ENCODE measurements at places on chromosomes 5 and 9.

GRCh38 chr9:130182381-130182909, 10.2 kb downstream of the NCS1 start:
- no peak for DNase-seq

GRCh38 chr5:132227235-132227484, 493 bp downstream of the P4HA2 start:
- DNase-seq, result no peak

- DNase-seq, result no peak
Observed at GRCh38 chr9:73104342-73104741, 47.3 kb upstream of the ANXA1 start.

DNA sequence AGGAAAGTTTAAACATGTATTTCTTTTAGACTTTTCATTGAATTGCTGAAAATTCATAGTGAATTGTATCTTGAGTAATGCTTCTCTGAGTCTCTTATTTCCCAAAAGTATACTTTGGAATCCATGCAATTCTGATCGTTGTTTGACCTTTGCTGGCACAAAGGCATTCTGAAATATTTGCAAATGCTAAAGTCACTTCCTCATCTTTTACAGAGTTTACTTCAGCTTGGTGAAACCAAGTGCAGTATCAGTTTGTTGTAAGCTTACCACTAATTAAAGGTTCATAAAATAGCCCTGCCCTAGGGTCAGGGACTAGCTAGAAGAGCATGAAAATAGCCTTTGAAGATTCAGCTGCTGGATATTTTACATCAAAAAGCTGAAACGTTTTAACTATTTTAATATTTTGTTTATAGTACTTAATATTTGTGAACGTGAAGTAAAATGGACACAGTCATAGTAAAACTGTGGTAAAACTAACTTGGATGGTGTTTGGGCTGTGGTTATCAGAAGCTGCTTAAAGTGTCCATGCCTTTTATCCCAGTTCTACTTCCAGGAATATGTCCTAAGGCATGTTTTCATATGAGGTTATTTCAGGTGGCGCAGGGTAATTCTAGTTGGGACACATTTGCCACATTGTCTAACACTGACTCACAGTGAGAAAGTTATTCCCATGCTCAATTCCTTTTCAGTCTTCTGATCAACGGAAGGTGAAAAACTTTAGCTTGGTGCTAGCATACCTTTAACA, 45.3 kb downstream of the SLC22A5 start:
- no peak for DNase-seq

- DNase-seq, result no peak
Observed at GRCh38 chr9:113219969-113220368, 1.1 kb downstream of the FKBP15 start.

DNA sequence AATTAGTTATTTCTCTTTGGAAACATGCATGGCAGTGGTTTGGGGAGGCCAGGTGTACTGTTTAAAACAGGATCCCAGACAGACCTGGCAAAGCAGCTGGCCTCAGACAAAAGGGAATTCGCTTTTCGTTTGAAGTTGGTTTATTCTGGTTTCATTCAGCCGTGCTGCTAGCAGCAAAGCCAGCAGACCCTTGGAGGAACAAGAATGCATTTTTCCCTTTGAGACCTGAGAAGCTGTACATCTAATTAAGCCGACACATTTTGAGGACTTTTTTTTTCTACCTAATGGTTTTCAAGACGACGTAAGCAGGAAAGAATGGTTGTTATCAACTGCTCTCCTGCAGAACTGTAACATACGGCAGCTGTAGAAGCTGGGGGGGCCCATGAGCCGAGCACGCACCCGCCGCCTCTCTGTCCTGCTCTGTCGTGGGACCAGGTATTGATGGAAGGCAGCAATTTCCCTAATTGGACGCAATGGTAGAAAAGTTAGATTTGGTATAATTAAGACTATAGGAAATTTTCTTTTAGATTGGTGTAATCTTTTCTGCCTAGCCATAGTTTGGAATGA, 13.6 kb downstream of the PLEKHG4B start:
- no peak for DNase-seq

- no peak for DNase-seq
Observed at GRCh38 chr5:15808577-15808976, 308.6 kb downstream of the FBXL7 start.

DNA sequence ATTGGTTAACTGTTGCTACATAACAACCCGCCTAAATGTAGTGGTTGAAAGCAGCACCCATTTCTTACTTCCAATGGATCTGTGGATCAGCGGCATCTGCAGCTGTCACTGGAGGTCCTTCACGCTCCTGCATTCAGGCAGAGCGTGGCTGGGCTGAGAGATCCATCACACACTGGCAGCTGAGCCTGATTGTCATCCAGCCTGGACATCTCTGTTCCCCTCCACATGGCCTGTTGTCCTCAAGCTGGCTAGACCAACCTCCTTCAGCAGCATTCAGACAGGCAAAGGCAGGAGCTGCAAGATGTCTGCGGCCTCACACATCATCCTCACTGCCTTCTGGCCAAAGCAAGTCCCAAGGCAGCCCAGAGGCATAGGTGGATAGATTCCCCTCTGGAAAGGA, 36.9 kb downstream of the DYNC2I2 start:
- DNase-seq, result no peak

GRCh38 chr5:157862183-157862851, 3.4 kb upstream of the CLINT1 start:
- no peak for DNase-seq

DNA sequence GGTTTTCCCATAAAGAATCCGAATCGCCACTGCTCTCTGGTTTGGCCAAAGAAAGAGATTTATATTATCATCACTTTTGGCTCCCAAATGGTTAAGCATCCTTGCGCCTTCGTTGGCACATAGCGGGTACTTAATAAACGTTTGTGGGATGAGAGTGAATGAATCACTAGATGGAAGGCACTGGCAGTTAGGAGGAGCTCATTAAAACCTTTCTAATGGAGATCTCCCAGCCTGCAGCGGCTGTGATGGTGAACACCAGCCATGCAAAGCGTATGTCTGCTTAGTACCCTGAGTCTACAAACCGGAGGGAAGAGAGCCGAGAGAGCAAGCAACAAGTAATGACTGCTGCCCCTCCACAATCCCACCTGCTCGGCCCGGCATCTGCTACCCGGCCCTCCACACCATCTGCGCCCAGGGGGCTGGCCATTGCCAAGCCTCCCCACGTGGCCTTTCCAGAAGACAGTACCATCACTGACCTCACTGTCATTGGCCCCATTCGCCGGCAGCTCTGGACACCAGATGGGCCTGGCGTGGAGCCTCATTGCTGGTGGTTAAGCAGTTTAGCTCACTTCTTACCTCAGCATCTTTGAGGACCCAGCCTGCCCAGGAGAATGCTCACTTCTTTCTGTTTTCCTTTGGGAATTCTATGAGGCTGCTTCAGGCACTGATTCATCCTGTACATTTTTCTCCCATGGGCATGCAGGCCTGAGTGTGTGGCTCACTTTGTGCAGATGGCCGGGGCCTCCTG, 39.3 kb upstream of the ANKRD33B start:
- DNase-seq, result no peak

- no peak for DNase-seq
Observed at GRCh38 chr5:126182971-126183695, 240.1 kb upstream of the GRAMD2B start.

DNA sequence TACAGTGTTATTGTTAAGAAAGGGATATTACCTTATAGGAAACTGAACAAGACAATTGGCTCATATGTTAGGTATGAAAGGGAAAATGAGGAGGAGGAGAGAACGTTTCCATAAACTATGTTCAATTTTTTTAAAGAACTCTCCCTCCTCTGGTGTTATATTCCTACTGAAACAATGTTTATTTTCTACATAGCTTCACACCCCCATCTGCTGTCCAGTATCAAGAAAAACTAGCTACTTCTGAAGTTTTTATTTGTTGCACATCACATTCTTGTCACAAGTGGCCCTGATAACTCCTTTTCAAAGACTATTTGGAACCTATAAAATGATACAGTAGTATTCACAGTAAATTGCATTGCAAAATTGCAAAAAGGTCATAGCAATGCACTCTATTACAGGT, 223.4 kb upstream of the FAM174A start:
- DNase-seq, result no peak

- no peak for DNase-seq
Observed at GRCh38 chr5:172901788-172902496, 57.3 kb upstream of the RPL26L1 start.

- no peak for DNase-seq
Observed at GRCh38 chr5:1010181-1010510, 1.5 kb downstream of the NKD2 start.

- DNase-seq, result peak; percentile 20
Observed at GRCh38 chr9:89417832-89418473, 80.0 kb downstream of the SEMA4D start.

DNA sequence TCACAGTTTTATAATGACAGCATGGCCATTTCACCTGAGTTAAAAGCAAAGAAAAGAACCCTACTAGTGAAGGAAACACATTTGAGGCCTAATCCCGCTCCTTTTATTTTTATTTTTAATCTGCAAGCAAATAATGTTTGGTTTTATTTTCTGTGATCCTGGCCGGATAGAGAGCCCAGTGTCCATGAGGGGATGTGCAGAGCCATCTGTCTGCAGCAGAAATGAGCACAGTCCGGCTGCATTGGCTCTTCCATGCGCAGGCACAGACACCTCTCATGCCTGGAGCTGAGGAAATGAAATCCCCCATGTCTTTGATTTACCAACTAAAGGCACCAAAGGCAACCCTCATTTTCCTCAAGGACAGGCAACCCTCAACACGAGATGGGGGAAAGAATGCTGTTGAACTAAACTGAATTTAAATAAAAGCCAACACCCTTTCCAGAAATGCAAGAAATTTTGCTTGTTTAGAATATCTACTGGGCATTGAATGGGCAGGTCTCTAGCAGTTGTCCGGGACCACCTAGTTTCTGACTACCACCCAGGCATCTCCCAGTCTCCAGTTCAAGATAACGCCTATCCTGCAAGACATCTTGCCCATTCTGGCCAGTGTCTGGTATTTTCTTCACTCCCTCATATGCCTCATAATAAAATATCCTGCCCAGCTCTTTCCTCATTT, 47.9 kb upstream of the SEMA6A start:
- no peak for DNase-seq

DNA sequence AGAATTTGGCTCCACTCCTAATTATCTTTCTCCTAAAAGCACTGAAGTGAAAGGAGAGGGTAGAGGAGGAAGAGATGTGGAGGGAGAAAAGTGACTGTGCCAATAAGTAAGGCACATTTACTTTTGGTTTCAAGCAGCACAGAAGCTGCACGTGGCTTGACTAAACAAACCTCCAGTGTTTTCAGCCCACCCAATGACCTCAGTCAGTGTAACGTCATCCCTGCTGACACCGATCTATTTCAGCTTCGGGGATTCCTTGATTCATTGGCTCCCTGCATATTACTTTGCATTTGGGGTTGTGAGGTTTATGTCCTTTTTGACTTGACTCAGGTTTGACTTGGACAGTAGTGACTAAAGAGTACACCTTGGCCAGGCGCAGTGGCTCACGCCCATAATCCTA, 35.6 kb upstream of the NIM1K start:
- no peak for DNase-seq

- no peak for DNase-seq
Observed at GRCh38 chr9:113989017-113989713, 88.9 kb downstream of the AMBP start.

- peak; percentile 71 for DNase-seq
Observed at GRCh38 chr5:55146543-55147151, 13.3 kb upstream of the GPX8 start.

DNA sequence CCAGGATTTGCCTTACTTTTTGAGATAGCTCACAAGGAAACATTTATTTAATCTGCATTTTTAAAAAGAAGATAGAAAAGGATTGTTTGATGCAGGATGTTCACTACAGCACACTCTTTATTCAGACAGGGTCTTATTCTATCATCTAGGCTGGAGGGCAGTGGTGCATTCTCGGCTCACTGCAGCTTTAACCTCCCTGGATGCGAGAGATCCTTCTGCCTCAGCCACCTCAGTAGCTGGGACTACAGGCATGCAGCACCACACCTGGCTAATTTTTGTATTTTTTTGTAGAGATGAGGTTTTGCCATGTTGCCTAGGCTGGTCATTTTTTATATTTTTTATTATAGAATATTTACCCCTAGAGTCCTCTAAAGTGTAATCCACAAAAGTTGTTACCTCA, 221.4 kb downstream of the MCTP1 start:
- no peak for DNase-seq

- DNase-seq, result no peak
Observed at GRCh38 chr9:86141843-86142242, 42.5 kb upstream of the GOLM1 start.

DNA sequence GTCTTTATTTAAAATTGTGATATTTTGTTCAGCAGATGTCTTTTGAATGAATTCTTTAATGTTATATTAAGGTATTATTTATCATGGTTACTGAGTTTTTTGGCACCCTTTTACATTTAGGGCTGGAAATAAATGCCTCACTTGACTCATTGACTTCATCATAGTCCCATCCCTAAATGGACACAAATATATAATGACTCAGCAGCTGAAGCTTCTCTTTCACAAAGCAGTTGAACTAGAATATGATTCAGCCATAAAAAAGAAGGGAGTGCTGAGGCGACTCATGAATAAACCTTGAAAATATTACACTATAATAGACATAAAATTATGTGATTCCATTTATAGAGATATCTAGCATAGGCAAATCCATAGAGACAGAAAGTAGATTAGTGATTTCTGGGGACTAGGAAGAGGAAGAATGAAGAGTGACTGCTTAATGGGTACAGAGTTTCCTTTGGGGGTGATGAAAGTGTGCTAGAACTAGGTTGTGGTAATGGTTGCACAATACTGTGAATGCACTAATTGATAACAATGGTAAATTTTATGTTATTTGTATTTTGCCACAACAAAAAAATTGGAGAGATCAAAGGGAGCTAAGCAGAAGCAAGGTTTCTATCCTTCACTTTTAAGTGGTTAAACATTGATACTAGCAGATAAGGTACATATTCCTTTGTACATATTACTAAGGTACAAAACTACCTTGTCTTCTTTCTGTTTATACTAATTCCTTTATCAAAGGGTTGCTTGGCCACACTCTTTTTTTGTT, 449.6 kb downstream of the NTRK2 start:
- DNase-seq, result no peak

DNA sequence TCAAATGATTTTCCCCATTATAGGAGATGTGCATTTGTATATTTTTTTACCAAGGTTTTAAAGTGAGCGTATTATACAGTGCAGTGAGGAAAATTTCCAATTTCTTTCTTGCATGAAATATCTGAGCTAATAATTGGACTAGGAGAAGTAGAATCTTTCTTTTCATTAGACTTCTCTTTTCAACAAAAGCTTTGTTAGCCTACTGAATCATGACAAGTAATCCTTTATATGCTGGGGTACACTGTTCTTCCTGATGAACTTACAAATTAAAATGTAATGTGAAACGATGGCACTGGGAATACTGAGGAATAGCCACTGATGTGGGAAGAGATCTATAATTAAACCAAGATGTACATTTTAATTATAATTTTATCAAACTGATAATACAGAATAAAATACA, 829.6 kb downstream of the PTPRD start:
- DNase-seq, result no peak
